Occipital lobe (tissue), 3 donors: ENCODE measurements at places on chromosomes 11 and 22.

GRCh38 chr11:75430714-75431532 lies 2.1 kb downstream of the KLHL35 start:
- no peak for DNase-seq

- no peak for DNase-seq
These were observed 770 bp downstream of the SLC7A4 start for GRCh38 chr22:21031545-21032036.

DNA sequence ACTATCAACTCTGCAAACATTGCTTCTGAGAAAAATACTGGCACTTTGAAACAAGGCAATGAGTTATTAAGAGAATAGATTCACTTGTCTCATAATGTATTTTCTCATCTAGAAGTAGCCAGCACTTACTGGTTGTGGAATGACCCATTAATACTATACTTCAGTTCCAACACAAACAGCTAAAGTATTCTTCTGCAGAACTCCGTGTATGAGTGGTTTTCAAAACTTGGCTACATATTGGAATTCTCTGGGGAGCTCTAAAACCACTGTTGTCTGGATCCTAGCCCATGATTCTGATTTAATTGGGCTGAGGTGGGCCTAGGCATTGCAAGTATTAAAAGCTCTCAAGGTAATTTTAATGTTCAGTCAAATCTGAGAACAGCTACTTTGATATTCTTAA lies 1416.4 kb upstream of the RAG2 start:
- DNase-seq = no peak

DNA sequence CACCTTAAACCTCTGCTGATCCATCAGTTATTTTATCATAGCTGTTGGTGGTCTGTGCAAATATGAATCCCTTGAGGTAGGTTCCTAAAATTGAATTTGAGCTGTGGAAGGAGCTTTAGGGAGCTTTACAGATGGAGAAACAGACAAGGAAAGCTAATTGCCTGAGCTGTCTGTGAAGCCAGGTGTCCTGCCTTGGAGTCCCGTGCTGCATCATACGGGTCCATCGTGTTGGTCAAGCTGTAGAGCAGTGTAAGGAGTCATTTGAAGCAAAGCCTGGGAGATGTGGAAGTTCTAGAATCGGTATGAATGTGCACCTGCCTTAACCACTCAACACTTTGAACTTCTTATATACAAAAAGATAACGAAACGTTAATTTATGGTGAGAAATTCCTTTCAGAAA lies 1.0 kb downstream of the POLA2 start:
- no peak for DNase-seq

DNA sequence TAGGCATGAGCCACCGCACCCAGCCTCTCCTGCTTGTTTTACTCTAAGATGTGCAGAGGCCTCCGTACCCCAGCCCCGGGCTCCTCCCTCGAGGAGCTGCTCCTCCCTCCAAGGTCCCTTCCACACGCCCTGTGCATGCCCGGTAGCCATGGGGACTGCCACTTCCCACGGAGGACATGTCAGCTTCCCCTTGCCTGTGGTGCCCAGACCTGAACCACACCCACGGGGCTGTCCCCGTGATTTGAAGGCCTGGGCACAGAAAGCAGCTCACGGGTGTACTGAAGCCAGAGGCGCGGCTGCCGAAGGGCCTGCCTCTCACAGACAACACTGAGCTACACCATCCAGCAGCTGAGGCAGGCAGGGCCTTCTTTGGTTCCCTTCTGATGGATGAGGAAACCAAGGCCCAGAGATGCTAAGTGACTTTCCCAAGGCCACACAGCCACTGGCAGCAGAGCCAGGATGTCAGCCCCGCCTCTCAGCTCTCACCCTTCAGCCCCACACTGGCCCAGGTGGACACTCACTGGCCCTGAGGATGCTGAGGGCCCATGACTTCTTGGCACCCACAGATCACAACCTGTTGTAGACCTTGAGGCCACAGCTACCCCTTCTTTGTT lies 7.3 kb downstream of the INS start:
- no peak for DNase-seq

GRCh38 chr22:40325315-40325714 lies 21.0 kb upstream of the ADSL start:
- DNase-seq = no peak

DNA sequence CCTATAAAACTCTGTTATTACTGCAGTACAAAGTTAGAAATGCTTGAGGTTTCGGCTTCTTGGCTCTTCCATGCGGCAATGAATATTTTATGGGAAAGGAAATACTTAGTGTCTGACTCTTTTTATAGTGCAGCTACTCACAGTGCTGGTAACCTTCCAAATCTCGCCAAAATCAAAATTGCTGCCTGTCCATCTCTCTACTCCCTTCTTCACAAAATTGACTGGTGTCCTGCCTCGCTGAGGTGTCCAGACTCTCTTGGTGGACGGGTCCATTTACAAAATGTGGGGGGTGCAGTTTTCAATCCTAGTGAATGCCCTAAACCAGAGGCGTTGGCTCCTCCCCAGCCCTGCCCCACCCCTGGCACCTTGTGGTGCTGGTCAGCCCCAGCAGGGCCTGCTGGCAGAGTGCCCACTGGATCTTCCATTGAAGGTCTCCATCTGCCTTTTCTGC lies 73.5 kb downstream of the ZBTB16 start:
- DNase-seq = no peak

DNA sequence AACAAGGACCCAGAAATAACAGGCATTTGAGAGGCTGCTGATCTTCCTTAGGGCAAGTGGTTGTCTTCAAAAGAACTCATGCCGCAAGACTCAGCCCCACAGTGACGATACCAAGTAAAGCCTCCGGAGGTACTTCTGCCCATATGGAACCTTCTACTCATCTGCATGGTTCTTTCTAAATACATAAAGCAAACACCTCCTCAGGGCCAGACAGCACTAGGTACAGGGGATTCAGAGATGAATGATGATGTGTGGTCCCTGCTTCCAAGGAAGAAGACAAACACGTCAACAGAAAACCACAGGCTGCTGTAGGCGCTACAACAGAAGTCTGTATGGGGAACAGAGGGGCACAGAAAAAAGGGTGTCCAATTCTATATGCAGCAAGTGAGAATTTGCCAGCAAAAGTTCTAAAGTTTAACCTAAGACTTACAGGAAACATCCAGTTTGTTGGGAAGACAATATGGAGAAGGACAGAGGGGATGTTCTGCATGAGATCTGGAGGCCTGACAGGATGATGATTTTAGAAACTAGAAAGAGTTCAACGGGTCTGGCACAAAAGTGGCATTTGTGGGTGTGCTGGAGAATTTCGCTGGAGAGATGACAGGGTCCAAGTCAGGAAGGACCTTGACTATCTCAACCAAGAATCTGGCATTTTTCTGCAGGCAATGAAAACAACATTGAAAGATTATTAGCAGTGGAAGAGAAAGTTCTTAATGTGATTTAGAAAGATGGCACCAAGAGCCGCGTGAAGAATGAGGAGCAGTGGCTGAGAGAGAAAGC lies 23.7 kb downstream of the JAML start:
- no peak for DNase-seq
